Activated gamma-delta T cell treated with anti-CD3 and anti-CD28 coated beads, Interleukin-2, amount 50 U/mL, for 16 hours (primary cell): ENCODE measurements at places on chromosomes 3 and 15.
A peak's percentile ranks its signal among the peaks of the same experiment; 100 is the strongest.

- no peak for DNase-seq
Measured at GRCh38 chr3:114718898-114719210, 425.0 kb downstream of the TIGIT start.

DNA sequence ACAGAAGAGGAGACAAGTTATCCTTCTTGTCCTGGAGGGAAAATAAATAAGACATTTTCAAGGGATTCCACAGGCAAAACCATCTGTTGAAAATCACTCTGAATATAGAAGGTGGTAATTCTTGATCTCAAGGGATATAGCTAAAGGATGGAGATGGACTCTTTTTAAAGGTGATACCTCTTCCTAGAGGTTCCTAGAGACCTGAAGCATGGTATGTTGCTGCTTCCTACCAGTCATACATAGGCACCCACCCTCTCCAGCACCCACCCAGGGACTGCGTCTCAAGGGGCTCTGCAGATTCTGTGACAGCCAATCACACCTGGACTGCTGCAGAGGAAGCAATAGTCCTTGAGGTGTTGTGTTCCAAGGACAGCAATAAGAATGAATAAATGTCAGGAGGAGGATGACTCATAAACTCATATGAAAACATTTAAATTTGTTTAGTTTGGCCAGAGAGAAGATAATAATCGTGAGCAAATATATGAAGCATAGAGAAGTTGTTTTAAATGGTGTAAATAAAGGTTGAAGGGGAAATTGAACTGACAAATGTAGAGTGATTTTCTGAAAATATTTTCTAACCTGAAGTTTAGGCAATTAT lies 741.6 kb upstream of the CBLB start:
- no peak for DNase-seq

DNA sequence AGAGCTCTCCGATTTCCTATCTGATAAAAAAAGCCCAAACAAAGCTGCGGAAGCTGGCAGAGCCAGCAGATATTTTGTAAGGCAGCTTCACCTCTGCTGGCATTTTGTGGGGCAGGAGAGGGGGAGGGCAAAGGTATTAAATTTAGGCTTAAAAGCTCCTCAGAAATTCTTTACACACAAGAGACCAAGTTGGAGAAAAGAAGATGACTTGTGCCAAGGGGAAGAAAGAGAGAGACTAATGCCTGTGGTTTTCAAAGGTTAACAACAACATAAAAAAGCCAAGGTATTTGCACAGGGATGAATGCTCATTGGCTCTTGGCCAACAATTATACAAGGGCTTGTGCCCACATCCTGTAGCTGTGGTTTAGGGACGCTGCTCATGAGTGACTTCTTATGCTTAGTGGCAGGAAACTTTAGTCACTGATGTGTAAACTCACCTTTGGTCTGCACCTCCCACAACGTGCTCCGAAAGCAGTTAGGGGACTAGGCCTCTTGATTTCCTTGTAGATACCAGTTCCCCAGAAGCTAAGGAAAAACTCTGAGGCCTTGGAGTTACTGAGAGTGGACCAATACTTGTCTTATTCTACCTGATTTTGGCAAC lies 152.9 kb downstream of the TPRG1 start:
- peak; percentile 70 for DNase-seq

GRCh38 chr3:15579051-15579450 lies 22.3 kb downstream of the HACL1 start:
- no peak for DNase-seq

DNA sequence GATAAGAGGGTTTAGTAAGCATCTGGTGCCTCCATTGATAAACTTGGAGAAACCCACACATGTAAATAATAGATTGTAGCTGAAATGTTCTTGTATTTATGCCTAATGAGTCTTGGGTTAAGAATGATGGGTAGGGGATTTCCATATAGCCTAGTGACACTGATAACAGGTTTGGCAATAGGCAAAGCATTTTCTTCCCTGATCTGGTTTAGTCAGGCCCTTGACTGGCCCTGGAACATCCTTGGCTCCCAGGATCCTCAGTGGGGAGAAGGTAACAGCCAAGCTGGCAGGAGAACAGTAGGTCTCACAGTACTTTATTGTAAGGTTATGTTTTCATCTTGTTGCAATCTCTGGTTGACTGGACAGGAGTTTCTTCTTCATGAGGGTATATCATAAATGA lies 228.4 kb downstream of the DIPK2A start:
- no peak for DNase-seq

DNA sequence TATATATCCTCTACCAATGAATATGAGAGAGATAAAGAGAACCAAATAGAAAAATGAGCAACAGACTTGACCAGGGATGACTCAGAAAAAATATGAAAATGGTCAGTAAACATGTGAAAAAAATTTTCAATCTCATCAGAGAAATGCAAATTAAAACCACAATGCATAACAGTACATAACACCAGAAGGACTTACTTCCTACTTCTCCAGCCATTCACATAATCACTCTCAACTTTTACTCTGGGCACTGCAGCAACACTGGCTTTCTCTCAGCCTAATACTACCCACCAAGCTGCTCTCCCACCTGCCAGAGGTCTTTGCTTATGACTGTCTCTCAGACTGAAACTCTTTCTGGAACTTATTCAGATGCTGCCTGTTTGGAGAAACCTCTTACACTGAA lies 49.4 kb downstream of the DPH6 start:
- DNase-seq = no peak

DNA sequence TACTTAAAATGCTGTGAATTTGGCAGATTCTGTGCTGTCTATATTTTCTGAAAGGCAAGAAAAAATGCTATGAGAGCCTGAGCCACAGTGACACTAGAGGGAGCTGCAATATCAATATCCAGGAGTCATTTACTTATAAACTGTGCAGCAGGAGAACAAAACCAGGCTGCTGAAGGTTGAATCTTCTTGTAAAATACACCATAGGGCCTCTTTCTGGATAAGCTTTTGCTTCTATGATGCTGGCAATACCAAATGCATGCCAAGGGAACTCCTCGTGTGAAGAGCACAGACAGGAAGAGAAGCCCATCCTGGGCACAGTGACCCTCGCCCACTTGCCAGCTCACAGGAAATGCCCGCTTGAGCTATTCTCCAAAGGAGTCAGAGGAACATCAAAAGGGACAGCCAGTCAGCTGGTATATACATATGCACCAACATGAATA lies 48.0 kb upstream of the TSPAN3 start:
- peak; percentile 4 for DNase-seq

DNA sequence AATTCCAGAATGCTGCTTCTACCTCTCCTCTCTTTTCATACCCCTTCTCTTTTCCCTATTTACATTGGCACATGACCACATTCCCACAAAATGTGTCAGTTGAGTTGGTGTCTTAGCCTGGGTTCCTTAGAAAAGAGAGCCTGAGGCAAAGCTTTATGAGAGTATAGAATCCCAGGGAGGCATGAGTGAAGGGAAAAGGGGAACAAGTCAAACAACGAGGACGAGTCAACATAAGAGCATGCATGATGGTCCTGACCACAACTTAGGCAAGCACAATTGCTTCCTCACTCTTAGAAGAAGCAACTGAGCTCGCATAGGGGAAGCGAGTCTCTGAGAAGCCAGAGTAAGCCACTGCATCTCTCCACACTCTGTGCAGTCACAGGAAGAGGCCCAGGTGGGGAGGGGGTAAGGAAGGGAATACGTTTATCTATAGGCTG lies 15.4 kb upstream of the ZNF774 start:
- no peak for DNase-seq

DNA sequence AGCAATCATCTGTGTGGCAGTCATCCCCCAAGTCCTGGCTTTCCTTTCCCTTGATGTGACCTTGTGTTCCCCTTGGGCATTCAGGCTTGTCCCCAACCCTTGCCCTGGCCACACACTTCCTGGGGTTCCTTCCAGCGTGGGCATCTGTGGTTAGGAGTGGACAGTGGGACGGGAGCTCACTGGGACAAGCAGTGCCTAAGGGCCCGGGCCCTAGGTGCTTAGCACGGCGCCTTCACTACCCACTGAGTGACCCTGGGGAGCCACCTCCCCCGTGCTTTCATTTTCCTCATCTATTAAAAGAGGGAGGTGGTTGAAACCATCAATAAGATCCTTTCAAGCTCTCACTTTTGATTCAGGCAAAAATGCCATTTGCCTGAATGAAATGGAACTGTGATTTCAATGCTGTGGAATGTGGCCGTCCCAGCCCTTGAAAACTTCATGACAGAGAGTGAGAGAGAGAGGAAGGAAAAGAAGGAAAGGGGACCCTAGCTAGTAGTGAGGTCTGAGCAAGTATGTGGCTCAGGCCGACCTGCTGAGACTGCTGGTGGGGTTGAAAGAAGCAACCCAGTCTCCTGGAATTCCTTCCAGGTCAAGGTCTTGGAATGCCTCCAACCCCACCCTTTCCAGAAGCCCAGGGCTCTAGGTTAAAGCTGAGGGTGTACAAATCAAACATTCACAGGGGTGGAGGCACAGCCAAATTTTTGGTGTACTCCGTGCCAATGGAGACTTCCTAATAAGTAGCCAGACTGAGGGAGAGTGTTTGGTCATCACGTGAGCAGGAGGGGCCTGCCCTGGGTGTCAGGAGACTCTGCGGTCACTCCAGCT lies 302.9 kb downstream of the TLE3 start:
- DNase-seq = no peak

DNA sequence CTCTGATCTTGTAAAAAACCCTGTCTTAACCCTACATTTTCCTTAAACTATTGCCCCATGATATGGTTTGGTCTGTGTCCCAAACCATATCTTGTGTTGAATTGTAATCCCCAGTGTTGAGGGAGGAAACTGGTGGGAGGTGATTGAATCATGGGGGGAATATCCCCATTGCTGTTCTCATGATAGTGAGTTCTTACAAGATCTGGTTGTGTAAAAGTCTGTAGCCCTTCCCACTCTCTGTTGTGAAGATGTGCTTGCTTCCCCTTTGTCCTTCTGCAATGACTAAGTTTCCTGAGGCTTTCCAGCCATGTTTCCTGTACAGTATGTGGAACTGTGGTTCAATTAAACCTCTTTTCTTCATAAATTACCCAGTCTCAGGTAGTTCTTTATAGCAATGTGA lies 881.4 kb downstream of the DIPK2A start:
- DNase-seq = no peak

DNA sequence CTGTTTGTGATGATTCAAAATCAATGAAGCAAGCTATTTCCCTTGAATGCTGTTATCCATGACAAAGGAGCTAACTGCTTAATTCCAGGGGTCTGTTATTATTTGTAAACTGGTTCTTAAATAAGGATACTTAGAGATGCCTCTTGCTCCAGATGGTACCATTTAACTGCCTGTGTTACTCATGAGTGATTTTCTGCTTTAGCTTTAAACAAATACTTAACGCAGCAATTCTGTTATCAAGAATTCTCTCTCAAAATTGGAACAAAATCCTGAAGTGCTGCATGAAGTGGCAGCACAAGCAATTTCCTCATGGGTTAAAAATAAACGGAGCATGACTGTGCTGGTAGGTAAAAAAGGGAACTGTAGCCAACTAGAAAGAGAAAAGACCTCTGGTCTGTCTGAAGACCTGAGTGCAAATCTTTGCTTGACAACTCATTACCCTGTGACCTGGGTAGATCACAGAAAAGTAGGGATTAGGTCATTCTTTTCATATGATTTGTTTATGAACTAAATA lies 62.5 kb upstream of the GBE1 start:
- DNase-seq = no peak

GRCh38 chr3:36075491-36075890 lies 304.8 kb upstream of the STAC start:
- no peak for DNase-seq

- peak; percentile 49 for DNase-seq
Measured at GRCh38 chr3:5187920-5188418, 462 bp downstream of the EDEM1 start.

DNA sequence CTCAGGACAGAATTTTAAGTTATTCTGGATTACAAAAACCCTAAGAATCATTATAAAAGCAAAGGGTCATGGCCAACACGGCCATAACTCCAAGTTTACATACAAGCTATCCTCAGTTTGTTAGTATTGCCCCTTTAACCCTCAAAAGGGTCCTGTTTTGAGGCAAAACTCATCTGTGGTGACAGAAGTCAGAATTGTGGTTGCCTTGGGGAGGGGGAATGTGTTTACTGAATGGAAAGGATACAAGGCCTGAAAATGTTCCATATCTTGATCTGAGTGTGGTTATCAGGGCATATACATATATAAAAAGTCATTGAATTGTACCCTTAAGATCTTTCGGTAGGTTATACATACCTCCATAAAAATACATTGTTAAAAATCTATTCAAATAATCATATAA lies 2.1 kb downstream of the SFMBT1 start:
- DNase-seq = no peak

DNA sequence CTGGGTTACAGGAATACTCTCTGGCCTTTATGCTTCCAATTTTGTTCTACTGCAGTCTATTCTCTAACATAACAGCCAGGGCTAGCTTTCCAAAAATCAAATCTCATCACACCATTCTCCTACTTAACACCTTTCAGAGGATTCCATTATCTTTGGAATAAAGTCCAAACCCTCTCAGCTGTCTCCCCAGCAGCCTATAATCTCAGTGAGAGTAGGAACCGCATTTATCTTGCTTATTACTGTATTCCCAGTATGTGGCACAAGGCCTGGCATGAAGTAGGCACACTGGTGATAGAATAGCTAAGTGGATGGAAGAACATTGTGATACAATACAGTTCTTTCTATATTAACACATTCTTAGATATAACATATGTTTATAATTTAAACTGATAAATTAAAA lies 49.0 kb upstream of the MYO5C start:
- DNase-seq = no peak

DNA sequence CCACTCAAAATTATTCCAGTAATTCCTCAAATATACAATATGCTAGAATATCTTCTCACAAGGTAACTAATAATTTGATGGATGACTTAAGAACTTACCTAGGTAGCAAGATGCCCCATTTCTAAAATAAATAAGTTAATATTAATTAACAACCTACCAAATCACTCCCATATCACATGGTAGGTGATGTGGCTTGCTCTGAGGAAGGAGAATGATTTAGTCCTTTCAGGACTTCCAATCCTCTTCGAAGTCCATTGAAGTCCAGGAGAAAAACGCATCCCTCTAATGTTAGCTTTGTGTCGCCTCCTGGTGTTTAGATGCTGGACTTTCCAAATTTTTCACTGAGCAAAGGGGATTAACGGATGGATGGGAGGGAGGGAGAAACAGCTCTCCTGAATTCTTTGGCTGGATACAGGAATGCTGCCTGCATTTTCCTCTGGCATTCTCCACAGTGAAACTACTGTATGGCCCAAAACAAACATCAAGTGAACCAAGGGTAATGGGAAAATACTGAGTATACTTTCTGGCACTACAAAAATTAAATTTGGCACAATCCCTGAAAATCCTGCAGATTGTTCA lies 58.6 kb downstream of the PRICKLE2 start:
- no peak for DNase-seq

- DNase-seq = no peak
Measured at GRCh38 chr3:48474619-48475018, 28.1 kb downstream of the ATRIP start.

GRCh38 chr3:141278196-141279076 lies 46.8 kb downstream of the PXYLP1 start:
- no peak for DNase-seq

GRCh38 chr3:34011171-34012101 lies 213.0 kb downstream of the PDCD6IP start:
- no peak for DNase-seq

- DNase-seq = no peak
Measured at GRCh38 chr15:70054366-70054765, 43.4 kb downstream of the TLE3 start.

GRCh38 chr3:184639351-184639750 lies 72.5 kb downstream of the MAGEF1 start:
- no peak for DNase-seq

- DNase-seq = no peak
Measured at GRCh38 chr3:130601442-130601971, 84.5 kb downstream of the COL6A6 start.

- no peak for DNase-seq
Measured at GRCh38 chr3:123725652-123726400, 141.0 kb upstream of the HACD2 start.
